ENCODE measurements at places on chromosomes 6 and 20.

DNA sequence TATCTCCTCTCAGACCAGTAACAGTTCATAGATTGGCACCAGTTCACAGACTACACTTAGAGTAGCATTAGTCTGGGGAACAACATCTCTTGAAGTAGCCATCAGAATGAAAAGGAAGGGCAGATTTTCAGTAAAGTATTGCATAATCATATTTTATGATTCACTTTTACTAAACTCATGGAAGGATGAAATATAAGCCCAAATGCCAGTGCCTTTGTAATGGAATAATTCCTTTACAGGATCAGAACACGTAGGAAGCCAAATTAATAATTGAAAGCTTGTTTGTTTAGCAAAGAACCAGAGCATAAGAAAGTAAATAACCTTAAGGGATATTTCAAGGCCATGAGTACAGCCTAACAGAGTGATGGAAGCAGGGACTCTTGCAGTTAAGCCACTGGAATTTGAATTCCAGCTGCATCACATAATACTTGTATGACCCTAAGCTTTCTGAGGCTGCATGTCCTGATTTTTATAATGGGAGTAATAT is 11.4 kb upstream of the LOC128125822 start:
- no peak for DNase-seq

DNA sequence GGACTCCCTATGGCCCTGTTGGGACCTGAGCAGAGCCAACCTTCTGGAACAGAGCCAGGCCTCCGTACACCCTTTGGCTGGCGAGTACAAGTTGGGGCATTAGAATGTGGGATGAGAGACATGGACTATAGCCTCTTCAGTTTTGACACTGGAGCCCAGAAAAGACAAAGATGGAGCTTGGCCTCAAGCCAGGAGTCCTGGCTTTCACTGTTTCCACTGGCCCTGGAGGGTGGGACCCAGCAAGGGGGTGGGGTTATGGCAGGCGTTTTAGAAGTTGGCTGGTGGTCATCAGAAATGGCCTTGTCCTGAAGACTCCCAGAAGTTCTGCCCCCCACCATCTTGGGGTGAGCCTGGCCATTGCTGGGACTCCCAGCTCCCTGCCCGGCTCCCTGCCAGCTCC is 21.8 kb downstream of the ITPR3 start:
- no peak for DNase-seq

GRCh38 chr6:166360243-166361076 is 18.1 kb upstream of the SFT2D1 start:
- no peak for DNase-seq

DNA sequence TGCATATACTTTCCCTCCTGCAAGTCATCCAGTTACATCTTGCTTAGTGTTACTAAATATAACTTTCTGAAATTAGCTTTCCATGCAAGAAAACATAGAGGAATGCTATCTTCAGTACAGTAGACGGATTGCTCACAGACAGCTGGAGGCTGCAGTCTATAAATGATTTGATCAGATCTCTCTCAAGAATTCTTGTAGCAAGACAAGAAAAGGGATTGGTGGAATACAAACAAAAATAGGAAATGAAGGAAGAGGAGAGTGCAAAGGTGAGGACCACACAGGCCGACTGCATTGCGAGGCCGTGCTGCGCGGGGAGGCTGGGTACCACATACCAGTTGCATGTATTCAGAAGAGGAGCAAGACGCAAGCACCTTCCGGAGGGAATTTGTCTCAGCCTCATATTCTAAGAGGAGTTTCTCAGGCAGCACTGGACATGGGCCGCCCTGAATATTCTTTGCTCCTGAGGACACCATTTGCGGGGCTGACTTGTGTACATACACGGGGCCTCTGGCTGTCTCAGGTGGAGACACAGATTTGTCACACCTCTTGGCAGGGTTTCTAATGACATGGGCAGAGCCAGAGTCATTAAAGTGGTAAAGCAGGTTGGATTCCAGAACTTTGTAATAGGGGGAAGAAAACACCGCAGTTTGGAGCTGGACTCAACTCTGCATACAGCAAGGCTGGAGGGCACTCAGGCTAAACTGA is 22.7 kb upstream of the KIF25 start:
- no peak for DNase-seq

DNA sequence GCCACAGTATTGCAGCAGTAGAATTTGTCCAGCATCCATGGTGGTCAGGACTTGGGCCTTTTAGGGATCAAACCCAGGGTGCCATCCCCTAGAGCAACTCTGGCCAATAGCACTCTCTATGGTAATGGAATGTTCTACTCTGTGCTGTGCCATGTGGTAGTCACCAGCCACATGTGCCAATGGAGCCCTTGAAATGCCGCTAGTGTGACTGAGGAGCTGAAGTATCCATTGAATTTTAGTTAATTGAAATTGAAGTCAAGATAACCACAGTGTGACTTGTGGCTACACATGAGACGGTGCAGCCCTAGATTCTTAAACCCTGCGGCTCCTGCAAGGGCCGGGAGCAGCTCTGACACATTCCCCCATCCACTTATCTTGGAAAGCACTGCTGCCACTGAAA is 54.6 kb downstream of the SLC2A10 start:
- no peak for DNase-seq

- no peak for DNase-seq
Observed at GRCh38 chr20:53045941-53046340, 73.8 kb downstream of the TSHZ2 start.

DNA sequence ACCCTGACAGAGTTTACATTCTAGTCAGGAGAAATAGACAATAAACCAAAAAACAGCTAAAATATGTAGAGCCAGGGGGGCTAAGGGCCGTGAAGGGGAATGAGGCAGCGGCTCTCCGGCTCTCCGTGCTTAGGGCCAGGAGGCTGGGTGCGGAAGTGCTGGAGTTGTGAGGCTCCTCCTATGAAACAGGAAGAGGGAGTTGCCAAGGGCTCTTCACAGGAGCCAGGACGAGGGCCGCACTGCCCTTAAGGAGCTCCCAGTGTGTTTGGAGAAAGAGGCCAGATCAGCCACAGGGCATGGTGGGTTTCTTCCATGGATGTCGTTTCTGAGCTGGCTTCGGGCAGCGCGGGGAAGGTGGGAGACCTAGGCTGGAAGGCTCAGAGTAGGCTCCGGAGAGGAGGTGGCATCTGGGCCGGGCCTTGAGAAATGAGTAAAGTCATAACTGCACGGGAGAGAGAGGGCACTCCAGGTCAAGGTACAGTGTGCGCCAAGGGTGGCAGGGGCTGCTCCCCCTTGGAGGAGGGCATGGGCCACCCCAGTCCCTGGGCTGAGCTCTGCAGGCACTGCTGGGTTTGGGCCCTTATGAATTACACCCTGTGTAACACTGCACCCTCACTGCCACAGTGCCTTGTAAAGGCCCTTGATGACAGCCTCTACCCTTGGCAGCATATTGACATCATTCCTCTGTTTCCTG is 20.8 kb upstream of the MLN start:
- DNase-seq: no peak

DNA sequence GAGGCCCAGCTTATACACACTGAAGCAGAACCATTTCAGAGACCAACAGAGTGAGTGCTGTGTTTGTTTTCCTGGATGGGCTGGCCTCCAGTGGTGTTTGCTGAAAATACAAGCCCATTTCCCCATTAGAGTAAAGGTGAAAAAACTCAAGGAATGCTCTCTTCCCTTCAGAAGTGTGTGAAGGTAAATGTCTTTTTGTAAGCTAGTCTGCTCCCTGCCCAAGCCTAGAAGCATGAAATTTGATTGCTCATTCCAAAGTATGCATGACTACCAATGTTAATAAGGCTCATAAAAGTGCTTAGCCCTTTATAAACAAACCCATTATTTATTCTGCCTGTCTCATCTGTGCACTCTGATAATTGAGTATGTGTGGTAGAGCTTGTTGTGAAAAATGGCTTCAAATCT is 59.1 kb downstream of the ADGRF1 start:
- no peak for DNase-seq
